ENCODE measurements at places on chromosomes 1 and 21. TPM values are rescaled to one million over a fixed set of nuclear protein-coding genes. Genes with fewer than 3 reads are reported as not detected.

OLFML2B gene
- total RNA-seq = 0.40 TPM

SGIP1 gene
- total RNA-seq = not detected

AGMAT gene
- total RNA-seq = 8.6 TPM

MORN1 gene
- 6.2 TPM for total RNA-seq

ZSCAN20 gene
- total RNA-seq = 1.9 TPM

CFAP45 gene
- 1.5 TPM for total RNA-seq

ADAMTS4 gene
- not detected for total RNA-seq

PDZK1 gene
- total RNA-seq = 0.58 TPM

OR2T10 gene
- not detected for total RNA-seq
